CD4-positive, alpha-beta T cell treated with Interleukin-6 at 100 ng/mL for 8 hours (primary cell): ENCODE measurements at places on chromosomes 6 and 20.

DNA sequence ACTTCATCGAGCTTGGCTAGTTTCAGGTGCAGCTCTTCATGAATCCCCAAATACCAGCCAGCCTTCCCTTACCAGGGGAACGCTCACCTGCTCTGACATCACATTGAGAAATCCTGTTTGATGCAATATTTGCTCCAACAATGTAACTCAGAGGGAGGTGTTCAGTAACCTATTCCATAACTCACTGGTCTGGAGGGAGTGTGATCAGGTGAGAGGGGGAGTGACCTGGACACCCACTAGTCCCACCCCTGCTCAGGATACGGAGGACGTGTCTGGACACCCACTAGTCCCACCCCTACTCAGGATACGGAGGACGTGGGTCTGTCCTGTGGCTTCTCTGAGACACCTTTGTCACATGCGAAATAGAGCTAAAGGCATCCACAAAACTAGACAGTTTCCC, 70.3 kb downstream of the HUS1B start:
- DNase-seq = no peak

GRCh38 chr20:20095114-20095872, 43.0 kb downstream of the CFAP61 start:
- DNase-seq = no peak

GRCh38 chr20:21685981-21686380, 19.5 kb upstream of the PAX1 start:
- no peak for DNase-seq

- no peak for DNase-seq
Observed at GRCh38 chr6:56096946-56097621, 150.3 kb downstream of the COL21A1 start.

- DNase-seq = no peak
Observed at GRCh38 chr6:169956580-169956979, 205.2 kb downstream of the ERMARD start.

DNA sequence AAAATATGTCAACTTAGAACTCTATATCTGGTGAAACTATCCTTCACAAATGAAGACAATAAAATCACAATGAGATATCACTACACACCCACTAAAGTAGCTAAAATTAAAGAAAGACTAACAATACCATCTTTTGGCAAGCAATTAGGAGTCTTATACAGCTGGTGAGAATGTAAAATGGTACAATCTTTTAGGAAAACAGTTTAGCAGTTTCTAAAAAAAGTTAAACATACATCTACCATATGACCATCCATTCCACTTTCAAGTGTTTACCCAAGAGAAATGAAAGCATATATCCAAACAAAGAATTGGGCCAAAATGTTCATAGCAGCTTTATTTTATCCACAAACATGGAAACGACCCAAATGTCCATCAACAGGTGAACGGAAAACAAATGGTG, 13.8 kb upstream of the EEF1A1 start:
- no peak for DNase-seq

DNA sequence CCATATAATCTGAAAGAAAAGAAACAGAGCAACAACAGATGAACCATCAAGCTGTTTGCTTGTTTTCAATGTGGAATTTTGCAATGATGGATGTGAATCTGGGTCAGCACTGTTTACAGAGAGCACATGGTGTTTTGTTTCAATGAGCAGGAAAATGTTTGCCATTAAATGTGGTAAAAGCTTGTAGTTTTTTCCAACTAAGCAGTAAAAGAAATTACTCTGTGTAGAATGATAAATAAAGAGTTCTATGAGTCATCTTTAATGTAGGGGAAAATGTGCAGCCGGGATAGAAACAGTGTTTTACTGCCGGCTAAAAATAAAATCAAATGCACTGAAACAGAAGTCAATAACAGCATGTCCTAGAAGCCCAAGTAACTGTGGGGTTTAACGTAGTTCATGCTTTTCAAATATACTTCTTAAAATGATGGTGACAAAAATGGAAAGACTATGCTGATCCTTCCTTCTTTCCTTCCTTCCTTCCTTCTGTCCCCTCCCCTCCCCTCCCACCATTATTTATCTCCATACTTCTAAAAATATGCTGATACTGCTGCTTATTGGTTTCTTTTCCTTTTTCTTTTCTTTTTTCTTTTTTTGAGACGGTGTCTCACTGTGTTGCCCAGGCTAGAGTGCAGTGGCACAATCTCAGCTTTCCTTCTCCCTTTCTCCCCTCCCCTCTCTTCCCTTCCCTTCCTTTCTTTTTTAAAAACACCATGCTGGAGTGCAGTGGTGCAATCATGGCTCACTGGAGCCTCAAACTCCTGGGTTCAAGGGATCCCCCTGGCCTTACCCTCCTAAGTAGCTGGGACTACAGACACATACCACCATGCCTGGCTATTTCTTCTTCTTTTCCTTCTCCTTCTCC, 6.3 kb upstream of the NAA20 start:
- DNase-seq = no peak

DNA sequence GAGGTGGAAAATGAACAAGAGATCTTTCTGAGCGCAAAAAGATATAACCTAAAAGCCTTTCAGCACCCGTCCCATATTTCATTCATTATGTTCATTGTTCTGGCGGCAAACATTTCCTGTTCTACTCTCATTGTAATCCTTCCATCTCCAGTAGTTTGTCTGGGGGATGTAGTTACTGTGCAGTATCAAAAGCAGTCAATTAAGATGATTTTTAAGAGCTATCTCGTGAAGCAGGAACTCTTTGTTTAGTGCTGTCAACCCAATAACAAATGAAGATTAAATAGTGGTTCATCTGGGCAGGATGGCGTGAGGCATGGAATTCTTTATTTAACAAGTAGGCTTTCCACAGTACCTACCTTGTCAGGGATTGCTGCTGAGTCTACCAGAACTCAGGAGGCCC, 876.7 kb downstream of the HACE1 start:
- DNase-seq = no peak

GRCh38 chr6:34508425-34508824, 42.5 kb downstream of the PACSIN1 start:
- no peak for DNase-seq

DNA sequence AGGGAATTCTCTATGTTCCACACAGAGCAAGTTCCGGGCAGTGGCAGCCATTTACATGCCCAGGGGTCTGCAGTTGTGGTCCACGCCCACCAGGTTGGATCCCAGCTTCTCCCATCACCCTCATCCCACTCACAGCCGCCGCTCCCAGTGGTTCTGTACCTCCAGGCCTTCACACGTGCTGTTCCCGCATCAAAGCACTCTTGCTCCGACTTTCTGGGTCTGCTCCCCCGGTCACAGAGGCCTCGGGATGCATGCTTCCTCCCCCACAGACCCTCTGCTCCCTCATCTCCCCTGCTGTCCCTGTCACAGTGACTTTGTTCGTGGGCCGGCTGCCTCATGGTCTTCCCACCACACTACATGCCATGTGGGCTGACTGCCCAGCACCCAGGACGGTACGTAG, 332.5 kb downstream of the TAF4 start:
- DNase-seq = no peak

- no peak for DNase-seq
Observed at GRCh38 chr6:150204705-150205472, 62.0 kb downstream of the PPP1R14C start.
